Mesendoderm (in vitro differentiated cells): ENCODE measurements at places on chromosomes 16 and 17.

- H3K27me3 ChIP-seq, result peaks cover 8% of the 10 kb centered on the region
- H3K36me3 ChIP-seq, result no peaks in the 10 kb centered on the region
- DNase-seq, result no peak
- no peak within 1 kb of the TSS for H3K27ac ChIP-seq
- peak within 1 kb of the TSS; percentile 11 for H3K4me3 ChIP-seq
- H3K4me1 ChIP-seq, result no peaks in the 10 kb centered on the region
Observed at GRCh38 chr17:78230996-78231935, at the start of gene TMEM235. TSS of gene TMEM235 (plus strand) at chr17:78231631. CDS start at chr17:78232024, 393 bp downstream.

- no peaks in the 10 kb centered on the region for H3K27me3 ChIP-seq
- H3K4me1 ChIP-seq, result peaks cover 3% of the 10 kb centered on the region
- no peak overlapping the region for H3K4me3 ChIP-seq
- DNase-seq, result peak; percentile 37
- H3K27ac ChIP-seq, result no peak overlapping the region
- no peaks in the 10 kb centered on the region for H3K36me3 ChIP-seq
Observed at GRCh38 chr17:13346996-13347762, 254.6 kb downstream of the HS3ST3A1 start.

GRCh38 chr17:8732406-8733085 is 12.1 kb downstream of the CCDC42 start:
- no peaks in the 10 kb centered on the region for H3K4me1 ChIP-seq
- no peak for DNase-seq
- H3K27me3 ChIP-seq, result no peaks in the 10 kb centered on the region
- no peak overlapping the region for H3K27ac ChIP-seq
- H3K4me3 ChIP-seq, result no peak overlapping the region
- H3K36me3 ChIP-seq, result no peaks in the 10 kb centered on the region

DNA sequence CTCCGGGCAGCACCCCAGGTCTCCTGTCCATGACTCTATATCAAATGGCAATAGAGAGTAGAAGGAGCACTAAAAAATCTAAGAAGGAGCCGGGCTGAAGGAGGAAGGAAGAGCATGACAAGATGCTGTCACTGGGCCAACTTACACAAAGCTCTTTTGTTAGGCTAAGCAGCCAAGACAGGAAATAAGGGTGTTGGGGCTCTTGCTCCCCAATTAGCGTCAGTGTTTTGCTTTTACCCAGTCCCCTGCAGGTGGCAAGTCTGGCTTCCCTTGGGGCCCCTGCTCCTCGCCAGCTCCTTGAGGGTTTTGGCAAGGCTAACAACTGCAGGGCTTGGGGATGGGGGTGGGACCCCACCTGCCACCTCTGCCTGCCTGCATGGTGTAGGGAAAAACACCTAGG is 120.5 kb downstream of the CCT6B start:
- no peaks in the 10 kb centered on the region for H3K27me3 ChIP-seq
- no peaks in the 10 kb centered on the region for H3K36me3 ChIP-seq
- H3K4me3 ChIP-seq, result no peak overlapping the region
- no peaks in the 10 kb centered on the region for H3K4me1 ChIP-seq
- H3K27ac ChIP-seq, result no peak overlapping the region
- DNase-seq, result no peak

GRCh38 chr17:80219763-80220053 is 425 bp downstream of the SGSH start:
- H3K4me1 ChIP-seq, result peaks cover 3% of the 10 kb centered on the region
- H3K27me3 ChIP-seq, result no peaks in the 10 kb centered on the region
- H3K27ac ChIP-seq, result no peak overlapping the region
- DNase-seq, result no peak
- H3K4me3 ChIP-seq, result peak overlapping the region; percentile 83
- H3K36me3 ChIP-seq, result no peaks in the 10 kb centered on the region

GRCh38 chr17:34367486-34368195 is 4.6 kb upstream of the CCL1 start:
- H3K27me3 ChIP-seq, result no peaks in the 10 kb centered on the region
- H3K4me3 ChIP-seq, result no peak overlapping the region
- H3K36me3 ChIP-seq, result no peaks in the 10 kb centered on the region
- DNase-seq, result no peak
- H3K27ac ChIP-seq, result no peak overlapping the region

DNA sequence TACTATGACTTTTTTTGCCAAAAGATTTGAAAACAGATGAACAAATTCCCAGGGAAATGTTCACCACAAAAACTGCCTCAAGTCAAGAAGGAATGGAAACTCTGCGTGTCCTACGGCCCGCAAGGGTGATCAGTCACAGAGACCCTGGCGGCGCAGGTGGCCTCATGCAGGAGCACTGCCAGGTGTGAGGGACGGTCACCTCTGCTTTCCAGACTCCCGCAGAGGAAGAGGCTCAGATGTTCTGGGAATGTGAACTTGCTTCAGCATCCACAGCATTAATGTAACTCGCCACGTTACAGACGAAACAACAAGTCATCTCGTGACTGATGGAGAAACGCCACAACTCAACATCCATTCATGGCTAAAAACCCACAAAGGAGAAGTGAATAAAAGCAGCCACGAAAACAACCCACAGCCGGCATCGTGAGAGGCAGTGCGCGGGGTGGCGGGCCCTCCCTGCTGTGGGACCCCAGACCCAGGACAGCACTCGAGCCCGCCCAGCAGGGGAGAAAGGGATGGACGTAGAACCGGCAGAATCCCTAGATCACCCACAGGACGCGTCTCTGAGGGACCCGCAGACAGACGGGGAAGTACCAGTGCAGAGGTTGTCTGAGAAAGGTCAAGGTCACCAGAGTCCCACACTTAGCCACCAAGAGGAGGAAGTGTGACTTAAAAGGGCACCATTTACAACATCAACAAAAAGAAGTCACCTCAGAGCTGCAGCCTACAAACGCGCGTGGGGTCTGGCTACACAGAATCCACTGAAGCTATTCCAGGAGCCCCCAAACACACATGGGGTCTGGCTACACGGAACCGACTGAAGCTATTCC is 76.9 kb upstream of the GNG13 start:
- no peaks in the 10 kb centered on the region for H3K27me3 ChIP-seq
- no peak for DNase-seq
- H3K4me3 ChIP-seq, result no peak overlapping the region

- no peak for DNase-seq
- no peaks in the 10 kb centered on the region for H3K27me3 ChIP-seq
- H3K4me3 ChIP-seq, result no peak overlapping the region
- no peaks in the 10 kb centered on the region for H3K36me3 ChIP-seq
- H3K27ac ChIP-seq, result no peak overlapping the region
- no peaks in the 10 kb centered on the region for H3K4me1 ChIP-seq
Observed at GRCh38 chr16:49336581-49336980, 37.0 kb upstream of the C16orf78 start.

GRCh38 chr17:41020336-41020735 is 6.7 kb downstream of the KRTAP1-5 start:
- no peak overlapping the region for H3K4me3 ChIP-seq
- H3K4me1 ChIP-seq, result no peaks in the 10 kb centered on the region
- DNase-seq, result no peak
- H3K36me3 ChIP-seq, result no peaks in the 10 kb centered on the region
- H3K27ac ChIP-seq, result no peak overlapping the region
- no peaks in the 10 kb centered on the region for H3K27me3 ChIP-seq

DNA sequence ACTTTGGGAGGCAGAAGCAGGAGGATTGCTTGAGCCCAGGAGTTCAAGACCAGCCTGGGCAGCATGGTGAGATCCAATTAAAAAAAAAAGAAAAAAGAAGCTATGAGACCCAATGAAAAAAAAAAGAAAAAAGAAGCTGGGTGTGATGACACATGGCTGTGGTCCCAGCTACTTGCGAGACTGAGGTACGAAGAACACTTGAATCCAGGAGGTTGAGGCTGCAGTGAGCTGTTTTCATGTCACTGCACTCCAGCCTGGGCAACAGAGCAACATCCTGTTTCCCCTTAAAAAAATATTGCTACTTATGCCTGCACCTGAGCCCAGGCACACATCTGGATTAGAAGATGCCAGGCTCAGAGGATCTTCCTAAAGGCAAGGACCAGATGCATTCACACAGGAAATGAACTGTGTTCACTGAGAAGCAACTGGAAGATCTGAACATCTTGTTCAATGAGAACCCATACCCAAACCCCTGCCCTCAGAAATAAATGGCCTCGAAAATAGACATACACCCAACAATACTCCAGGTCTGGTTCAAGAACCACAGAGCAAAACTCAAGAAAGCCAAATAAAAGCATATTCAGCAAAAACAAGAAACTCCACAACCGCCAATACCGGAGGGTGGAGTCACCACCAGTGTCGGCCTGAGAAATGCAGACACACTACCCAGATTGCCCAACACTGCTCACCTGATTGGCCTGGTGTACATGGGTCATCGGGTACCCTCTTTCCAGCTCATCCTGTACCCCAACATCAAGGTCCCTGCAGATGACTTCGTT is 4.4 kb downstream of the RNF135 start:
- H3K4me1 ChIP-seq, result no peaks in the 10 kb centered on the region
- no peaks in the 10 kb centered on the region for H3K36me3 ChIP-seq
- no peak overlapping the region for H3K27ac ChIP-seq
- H3K27me3 ChIP-seq, result no peaks in the 10 kb centered on the region
- no peak overlapping the region for H3K4me3 ChIP-seq

DNA sequence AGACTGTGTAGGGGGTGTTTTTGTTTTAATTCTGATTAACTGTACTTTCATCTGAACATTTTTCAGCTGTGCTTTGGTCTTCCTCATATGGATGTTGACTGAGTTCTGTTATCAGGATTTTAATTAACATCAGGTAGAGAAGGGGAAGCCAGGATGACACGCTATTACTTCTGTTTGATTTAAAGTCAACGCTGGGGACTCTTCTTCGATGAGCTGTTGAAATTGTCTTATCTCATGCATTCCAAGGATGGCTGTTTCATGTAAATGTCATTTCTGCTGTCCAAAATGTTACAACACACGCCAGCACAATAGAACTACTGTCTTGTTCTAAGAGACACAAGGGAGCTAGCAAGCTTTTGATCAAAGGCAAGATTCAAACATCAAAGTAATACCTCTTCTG is 263.3 kb upstream of the CDH5 start:
- H3K4me1 ChIP-seq, result no peaks in the 10 kb centered on the region
- DNase-seq, result no peak

DNA sequence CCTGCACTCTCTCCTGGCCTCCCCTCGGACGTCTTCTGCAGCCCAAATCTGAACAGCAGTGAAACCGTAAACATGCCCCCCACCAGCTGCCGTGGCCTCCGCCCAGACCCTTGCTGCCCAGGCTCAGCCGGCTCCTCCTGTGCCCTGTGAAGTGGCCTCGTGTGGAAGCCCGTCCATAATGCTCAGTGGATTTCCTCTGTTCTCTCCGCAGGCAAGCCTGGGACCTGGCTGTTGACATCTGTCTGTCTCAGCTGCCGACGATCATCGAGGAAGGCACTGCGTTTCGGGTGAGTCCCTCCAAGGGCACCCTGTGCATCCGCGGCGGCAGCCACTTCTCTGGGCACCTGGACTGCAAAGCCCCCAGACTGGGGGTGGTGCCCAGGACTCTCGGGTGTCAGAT is 153.9 kb upstream of the CHMP6 start:
- DNase-seq, result no peak
- no peak overlapping the region for H3K27ac ChIP-seq
- no peaks in the 10 kb centered on the region for H3K36me3 ChIP-seq

DNA sequence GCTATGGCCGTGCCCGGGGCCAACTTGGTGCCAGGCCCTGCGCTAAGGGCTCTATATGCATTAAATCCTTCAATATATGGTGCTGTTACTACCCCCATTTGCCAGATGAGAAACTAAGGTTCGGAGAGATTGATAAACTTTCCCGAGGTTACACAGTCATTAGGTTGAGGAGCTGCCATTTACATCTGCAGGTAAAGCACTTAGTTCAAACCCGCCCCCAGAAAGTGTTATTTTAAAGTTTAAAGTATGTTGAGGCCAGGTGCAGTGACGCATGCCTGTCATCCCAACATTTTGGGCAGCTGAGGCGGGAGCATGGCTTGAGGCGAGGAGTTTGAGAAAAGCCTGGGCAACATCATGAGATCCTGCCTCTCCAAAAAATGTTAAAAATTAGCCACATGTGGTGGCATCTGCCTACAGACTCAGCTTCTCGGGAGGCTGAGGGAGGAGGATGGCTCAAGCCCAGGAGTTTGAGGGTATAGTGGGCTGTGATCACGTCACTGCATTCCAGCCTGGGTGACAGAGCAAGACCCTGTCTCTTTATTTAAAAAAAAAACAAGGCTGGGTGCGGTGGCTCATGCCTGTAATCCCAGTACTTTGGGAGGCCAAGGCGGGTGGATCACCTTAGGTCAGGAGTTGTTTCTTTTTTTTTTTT is 264.7 kb downstream of the PARN start:
- no peak for DNase-seq
- H3K27me3 ChIP-seq, result no peaks in the 10 kb centered on the region
- H3K4me3 ChIP-seq, result no peak overlapping the region
- H3K36me3 ChIP-seq, result no peaks in the 10 kb centered on the region

- H3K27ac ChIP-seq, result no peak overlapping the region
- no peaks in the 10 kb centered on the region for H3K27me3 ChIP-seq
- no peaks in the 10 kb centered on the region for H3K36me3 ChIP-seq
- H3K4me3 ChIP-seq, result no peak overlapping the region
- no peak for DNase-seq
Observed at GRCh38 chr17:45846223-45846622, 1.5 kb downstream of the SPPL2C start.

GRCh38 chr17:15453246-15453645 is 14.2 kb downstream of the CDRT4 start:
- H3K27me3 ChIP-seq, result no peaks in the 10 kb centered on the region
- no peak overlapping the region for H3K4me3 ChIP-seq
- H3K4me1 ChIP-seq, result no peaks in the 10 kb centered on the region
- no peak overlapping the region for H3K27ac ChIP-seq
- H3K36me3 ChIP-seq, result peaks cover 1% of the 10 kb centered on the region
